Glutamatergic neuron (in vitro differentiated cells): ENCODE measurements at places on chromosomes 5 and 9.

DNA sequence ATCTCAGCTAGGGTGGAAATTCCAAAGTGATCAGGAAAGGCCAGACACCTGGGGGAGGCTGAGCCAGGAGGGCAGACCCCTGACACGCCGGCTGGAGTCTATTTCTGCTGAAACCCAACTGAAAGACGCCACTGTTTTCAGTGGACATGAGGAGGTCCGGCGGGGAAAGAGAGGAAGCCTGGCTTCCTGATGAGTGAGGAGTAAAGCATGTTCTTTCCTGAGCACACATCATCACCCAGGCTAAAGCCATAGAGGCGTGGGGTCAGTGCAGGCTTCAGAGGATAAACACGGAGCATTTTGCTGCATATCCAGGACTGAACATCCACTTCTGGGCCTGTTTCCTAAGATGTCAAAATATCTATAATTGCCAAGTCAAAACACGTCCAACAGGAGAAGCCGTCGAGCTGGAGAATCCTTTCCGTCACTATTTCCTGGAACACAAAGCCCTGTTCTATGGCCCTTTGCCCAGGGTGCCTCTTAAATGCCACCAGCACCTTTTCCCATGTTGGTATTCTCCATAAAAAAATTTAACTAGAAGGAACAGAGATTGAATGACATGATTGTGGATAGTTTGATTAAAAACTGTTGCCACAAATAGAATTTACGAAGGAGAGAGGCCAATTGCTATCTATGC lies 597.9 kb upstream of the ADAMTS16 start:
- H3K4me3 ChIP-seq = no peak overlapping the region
- no peaks in the 10 kb centered on the region for H3K36me3 ChIP-seq
- H3K27ac ChIP-seq = no peak overlapping the region
- no peak for DNase-seq

DNA sequence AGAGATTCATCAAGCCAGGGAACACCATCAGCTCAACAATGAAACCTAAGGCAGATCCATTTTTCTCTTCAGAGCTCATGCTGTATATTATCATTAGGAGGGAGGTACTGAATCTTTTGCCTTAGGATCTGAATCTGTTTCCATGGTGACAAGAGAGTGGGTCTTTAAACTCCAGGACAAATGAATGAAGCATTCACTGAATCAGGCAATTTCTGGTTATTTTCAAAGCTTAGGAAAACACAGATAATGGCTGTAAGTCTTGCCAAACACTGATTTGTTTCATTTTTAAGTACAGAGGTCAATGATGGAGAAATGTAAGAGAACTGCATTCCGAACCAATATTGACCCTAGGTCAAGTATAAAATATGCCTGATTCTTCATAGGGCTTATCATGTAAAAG lies 84.9 kb downstream of the GNA14 start:
- no peaks in the 10 kb centered on the region for H3K27me3 ChIP-seq
- H3K4me1 ChIP-seq = no peaks in the 10 kb centered on the region
- H3K27ac ChIP-seq = no peak overlapping the region

DNA sequence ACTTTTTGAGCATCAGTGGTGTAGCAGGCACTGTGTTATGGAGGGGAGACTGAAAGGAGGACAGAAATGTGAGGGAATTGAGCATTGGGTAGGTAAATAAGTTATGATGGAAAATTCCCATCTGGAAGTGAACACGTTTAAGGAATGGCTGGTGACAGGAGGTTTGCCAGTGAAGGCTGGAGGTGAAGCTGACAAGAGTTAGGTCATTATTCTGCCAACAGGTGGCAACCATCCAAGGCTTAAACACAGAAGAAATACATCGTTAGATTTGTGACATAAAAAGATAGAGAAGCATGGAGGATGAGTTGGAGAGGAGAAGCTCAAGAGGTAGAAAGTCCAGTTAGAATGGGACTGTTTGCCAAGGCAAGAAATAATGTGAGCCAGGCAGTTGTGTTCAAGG lies 455.3 kb upstream of the SGCD start:
- H3K36me3 ChIP-seq = no peaks in the 10 kb centered on the region
- no peak for DNase-seq
- no peak overlapping the region for H3K27ac ChIP-seq
- H3K4me1 ChIP-seq = no peaks in the 10 kb centered on the region
- no peak overlapping the region for H3K4me3 ChIP-seq

- DNase-seq = no peak
- H3K4me3 ChIP-seq = no peak overlapping the region
- H3K27ac ChIP-seq = no peak overlapping the region
These were observed 55.1 kb upstream of the NR5A1 start for GRCh38 chr9:124562328-124562727.
